ENCODE measurements at places on chromosomes 1 and 21. TPM values are rescaled to one million over a fixed set of nuclear protein-coding genes. Genes with fewer than 3 reads are reported as not detected.

EXO1 gene
- 9.4 TPM for total RNA-seq

GRHL3 gene
- 19.1 TPM for total RNA-seq

DNA sequence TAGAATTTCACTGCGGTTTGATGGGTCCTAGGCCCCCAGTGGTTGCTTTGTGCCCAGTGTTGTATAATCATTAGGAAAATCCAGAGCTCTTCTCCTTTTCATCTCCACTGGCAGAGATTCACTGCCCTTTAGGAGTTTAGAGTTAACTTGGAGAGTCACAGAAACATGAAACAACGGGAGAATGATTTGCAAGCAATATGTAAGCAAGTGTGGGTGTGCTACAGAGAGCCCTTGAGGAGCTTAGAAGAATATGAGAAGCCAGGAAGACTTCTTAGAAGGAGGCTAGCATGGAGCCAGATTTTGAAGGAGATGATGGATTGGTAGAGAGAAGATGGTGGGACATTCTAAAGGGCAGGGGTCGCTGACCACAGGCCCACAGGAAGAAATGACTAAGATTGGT is 327.3 kb downstream of the ZNF326 start:
- no peak overlapping the region for H3K27ac ChIP-seq
- peaks cover 24% of the 10 kb centered on the region for H3K27me3 ChIP-seq
- H3K4me3 ChIP-seq, result no peak overlapping the region
- no peaks in the 10 kb centered on the region for H3K36me3 ChIP-seq
- no peak for DNase-seq
- peaks cover 13% of the 10 kb centered on the region for H3K4me1 ChIP-seq

- DNase-seq, result no peak
- peaks cover 4% of the 10 kb centered on the region for H3K36me3 ChIP-seq
- no peaks in the 10 kb centered on the region for H3K27me3 ChIP-seq
- H3K27ac ChIP-seq, result no peak overlapping the region
These were observed 17.1 kb upstream of the OBSCN start for GRCh38 chr1:228190778-228191177.

DNA sequence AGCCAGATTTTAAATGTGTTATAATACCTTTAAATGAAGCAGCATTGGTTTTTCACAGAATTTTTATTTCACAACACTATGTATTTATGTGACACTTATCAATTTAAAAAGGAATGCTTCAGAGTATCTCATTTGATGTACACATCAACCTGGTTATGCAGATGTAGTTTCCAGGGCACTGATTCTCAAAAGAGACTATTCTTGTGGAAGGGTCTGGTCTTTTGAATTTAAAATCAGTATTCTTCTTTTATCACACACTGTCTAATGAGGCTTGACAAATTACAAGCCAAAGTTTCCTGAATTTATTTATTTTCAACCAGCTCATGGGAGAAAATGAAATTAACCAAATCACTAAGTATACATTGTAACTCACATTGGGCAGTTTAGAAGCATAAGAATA is 87.4 kb downstream of the NTPCR start:
- peaks cover 16% of the 10 kb centered on the region for H3K4me1 ChIP-seq
- no peaks in the 10 kb centered on the region for H3K36me3 ChIP-seq
- H3K4me3 ChIP-seq, result no peak overlapping the region
- H3K27ac ChIP-seq, result no peak overlapping the region
- H3K27me3 ChIP-seq, result peaks cover 54% of the 10 kb centered on the region

DNA sequence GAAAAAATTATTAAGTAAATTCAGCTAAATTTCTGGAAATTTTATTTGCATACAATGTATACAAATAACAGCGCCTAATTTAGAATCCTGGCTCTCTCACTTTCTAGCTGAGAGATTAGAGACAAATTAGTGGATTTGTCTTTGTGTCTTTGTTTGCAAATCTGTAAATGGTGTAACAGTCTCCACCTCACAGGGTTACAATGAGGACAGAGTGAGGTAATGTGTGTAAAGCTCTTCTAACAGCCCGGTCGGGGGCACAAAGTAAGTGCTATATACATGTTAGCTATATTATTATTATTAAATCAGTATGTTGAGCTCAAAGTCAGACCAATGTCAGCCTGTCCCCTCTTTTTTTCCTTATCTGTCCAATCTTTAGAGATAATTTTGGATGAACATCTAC is 5.0 kb upstream of the ADAMTSL4 start:
- no peaks in the 10 kb centered on the region for H3K27me3 ChIP-seq
- no peak for DNase-seq
- no peak overlapping the region for H3K4me3 ChIP-seq
- H3K27ac ChIP-seq, result no peak overlapping the region

DNA sequence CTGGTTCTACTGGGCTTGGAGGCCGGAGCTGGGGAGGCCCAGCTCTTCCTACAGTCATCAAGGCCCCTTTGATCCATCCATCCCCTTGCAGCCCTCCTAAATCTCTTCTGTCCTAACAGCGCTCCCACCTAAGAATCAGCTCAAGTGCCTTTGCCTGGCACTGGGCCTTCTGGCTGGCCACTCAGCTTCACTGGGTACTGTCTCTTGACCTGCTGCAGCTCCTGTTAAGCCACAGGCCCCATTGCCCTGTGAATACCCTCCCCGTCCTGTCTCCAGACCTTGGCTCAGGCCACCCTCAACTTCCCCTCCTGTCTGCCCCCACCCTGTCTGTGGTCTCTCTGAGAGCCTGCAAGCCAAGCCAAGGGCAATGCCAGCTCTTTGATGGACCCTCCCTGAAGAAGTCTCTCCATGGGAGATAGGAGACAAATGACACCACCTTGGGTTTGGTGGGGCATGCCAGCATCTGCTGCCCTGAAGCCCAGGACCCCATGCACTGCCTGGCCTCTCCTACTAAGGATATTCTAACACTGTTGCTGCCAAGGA is 27.3 kb downstream of the FAM151A start:
- no peak for DNase-seq
- peaks cover 8% of the 10 kb centered on the region for H3K36me3 ChIP-seq
- no peak overlapping the region for H3K27ac ChIP-seq
- H3K4me1 ChIP-seq, result no peaks in the 10 kb centered on the region

DNA sequence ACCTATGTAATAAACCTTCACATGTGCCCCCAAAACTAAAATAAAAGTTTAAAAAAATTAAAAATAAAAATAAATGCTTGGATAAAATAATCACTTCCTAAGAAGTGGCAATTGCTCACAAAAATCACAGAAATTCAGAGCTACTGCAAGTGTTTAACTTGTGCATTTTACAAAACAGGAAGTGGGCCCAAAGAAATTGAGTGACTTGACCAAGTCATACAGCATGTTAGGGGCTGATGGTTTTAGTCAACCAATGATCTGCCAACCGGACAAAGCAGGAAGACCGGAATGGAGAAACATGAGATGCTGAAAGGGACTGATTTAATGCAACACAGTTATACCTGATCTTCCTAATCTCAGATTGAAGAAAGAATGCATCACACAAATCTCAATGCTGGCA is 96.5 kb downstream of the SMYD2 start:
- DNase-seq, result no peak
- H3K4me1 ChIP-seq, result peaks cover 78% of the 10 kb centered on the region
- H3K4me3 ChIP-seq, result no peak overlapping the region
- H3K27me3 ChIP-seq, result no peaks in the 10 kb centered on the region

DNA sequence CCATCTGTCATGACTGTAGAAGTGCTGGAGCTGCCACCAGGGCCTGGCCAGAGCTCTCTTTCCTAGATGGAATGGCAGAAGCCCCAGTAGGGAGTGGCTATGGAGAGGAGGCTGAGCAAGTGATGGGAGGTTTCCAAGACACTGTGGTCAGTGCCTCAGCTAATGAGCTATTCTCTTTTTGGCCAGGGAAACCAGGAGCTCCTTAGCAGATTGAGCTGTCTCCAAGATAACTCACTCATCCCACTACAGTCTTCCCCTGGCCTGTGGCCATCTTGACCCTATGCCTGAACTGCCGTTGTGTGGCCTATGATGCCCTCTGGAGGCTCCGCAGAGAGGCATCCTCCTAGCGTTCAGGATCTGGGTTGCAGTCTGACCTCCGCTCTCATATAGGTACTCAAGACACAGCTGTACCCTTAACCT is 60.5 kb downstream of the ERI3 start:
- H3K27me3 ChIP-seq, result no peaks in the 10 kb centered on the region
- no peak for DNase-seq
- no peak overlapping the region for H3K27ac ChIP-seq
- H3K36me3 ChIP-seq, result peaks cover 48% of the 10 kb centered on the region
- no peak overlapping the region for H3K4me3 ChIP-seq
- H3K4me1 ChIP-seq, result peaks cover 5% of the 10 kb centered on the region
